ENCODE measurements at places on chromosomes 6 and 20.

- DNase-seq: no peak
These were observed 154.9 kb upstream of the MLN start for GRCh38 chr6:33958526-33959328.

- DNase-seq: no peak
These were observed 21.6 kb upstream of the TRIM27 start for GRCh38 chr6:28945349-28945748.

GRCh38 chr6:43081043-43081442 is 4.9 kb downstream of the PTK7 start:
- DNase-seq: no peak

DNA sequence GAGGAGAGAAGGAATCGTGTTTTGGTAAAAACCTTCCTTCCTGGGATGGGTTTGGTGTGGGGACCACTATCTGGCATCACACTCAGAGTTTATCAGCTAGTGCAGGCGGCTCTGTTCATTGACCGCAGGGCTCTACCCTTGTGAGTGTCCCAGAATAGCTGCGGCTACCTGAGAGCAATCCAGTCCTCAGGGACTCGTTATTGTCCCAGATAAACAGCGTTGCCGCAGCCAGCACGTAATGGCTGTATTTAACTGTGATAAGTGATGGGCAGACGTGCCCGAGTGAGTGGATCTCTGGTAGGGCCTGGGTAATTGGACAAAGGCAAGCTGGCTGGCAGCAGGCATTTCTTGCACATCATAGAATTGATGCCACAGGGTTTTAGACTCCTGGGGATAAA is 163.3 kb downstream of the SOBP start:
- DNase-seq: no peak

- no peak for DNase-seq
These were observed 12.9 kb downstream of the BANF2 start for GRCh38 chr20:17712708-17713107.

- no peak for DNase-seq
These were observed 2.8 kb downstream of the NKX2-4 start for GRCh38 chr20:21394551-21394950.

DNA sequence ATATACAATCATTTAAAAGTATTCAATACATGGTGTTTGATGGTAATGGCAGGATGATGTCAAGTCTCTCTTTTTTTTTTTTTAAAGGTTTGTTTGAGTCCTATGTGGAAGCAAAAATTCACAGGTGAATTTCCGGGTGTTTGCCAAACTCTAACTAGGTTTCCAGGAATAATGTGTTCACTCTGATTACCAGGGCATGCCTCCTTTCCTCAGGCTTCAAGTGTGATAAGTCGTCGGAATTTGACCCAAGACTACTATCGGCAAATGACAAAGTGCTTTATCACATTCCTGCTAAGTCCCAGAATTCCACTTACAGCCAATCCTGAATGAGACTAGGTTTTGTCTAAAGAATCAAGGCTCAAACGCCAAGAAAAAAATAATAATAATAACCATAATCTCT is 7.3 kb downstream of the OARD1 start:
- no peak for DNase-seq

DNA sequence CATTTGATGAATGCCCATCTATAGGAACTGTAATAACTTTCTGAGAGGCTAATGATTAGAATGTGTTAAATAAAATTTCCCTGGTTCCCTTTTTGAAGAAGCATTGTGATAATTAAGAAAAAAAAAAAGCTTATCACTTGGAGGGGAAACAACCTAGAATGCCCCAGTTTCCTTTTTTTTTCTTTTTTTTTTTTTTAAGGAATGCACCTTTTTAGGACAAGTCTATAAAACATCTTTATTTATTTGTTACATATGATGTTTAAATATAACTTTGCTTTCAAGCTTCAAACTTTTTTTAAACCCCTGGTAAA is 7.3 kb upstream of the MRPS10 start:
- DNase-seq: no peak

GRCh38 chr6:146890644-146891434 is 292.1 kb downstream of the ADGB start:
- no peak for DNase-seq

DNA sequence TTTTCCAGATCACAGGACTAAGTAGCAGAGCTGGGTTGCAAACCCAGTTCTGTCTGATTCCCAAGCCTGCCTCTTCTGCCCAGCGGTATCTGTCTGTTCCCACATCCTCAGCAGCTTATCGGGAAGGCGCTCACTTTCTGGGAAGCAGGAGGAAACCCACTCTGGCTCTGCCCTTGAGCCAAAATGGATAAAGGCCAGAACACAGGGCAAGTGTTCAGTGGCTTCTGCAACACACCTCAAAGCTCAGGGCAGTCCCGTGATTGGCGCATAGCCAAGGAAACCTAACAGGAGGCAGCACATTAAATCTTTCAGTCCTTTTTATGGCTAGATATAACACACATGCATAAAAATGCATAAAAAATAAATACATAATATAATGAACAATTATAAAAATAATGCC is 262.2 kb downstream of the NRN1 start:
- no peak for DNase-seq

GRCh38 chr20:41228858-41229257 is 88.7 kb downstream of the ZHX3 start:
- DNase-seq: no peak

DNA sequence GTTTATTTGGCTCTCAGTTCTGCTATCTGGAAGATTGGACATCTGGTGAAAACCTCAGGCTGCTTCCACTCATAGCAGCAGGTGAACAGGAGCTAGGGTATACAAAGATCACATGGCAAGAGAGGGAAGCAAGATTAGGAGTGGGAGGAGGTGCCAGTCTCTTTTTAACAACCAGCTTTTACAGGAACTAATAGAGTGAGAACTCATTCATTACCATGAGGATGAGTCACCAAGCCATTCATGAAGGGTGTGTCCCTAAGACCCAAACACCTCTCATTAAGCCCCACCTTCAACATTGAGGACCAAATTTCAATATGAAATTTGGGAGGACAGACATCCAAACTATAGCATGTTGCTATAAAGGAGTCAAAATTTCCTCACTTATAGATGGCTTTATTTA is 85.4 kb upstream of the HCRTR2 start:
- DNase-seq: no peak

GRCh38 chr6:17086469-17086868 is 15.4 kb upstream of the STMND1 start:
- DNase-seq: peak; percentile 7

DNA sequence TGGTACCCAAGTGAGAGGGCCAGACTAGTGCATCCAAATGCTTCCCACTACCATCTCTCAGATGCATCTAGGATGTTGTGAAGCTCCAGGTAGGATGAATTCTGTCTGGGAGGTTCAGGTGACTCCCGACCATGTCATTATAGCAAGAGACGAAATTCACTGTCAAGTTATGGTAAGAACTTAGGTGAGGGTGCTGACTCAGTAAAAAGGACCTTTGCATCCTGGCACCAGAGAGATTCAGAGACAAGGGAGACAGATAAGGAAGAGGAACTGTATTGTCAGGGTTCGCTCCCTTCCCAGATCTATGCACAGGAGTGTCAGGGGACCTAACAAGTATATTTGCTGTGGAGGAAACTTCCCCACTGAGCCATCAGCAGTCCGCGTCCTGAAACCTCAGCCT is 11.2 kb upstream of the PRIM2 start:
- no peak for DNase-seq

GRCh38 chr6:35192301-35192860 is 21.4 kb upstream of the SCUBE3 start:
- DNase-seq: no peak

DNA sequence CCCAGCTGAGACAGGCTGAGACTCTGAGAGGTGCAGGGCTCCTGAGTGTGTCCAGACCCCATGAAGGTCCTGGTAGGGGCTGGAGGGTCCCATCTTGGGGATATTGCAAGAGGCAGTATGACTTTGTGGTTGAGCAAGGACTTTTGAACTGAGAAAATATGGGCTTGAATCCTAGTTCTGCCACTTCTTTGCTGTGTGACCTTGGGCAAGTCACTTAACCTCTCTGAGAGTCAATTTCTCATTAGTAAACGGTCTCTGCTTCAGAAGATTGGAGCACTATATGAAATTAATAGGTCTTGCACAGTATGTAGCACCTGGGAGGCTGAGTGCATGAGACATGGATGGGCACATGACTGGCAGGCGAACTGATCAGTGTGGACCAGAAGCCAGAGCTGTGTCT is 42.7 kb downstream of the TFEB start:
- no peak for DNase-seq

GRCh38 chr6:44475779-44476434 is 88.4 kb downstream of the CDC5L start:
- peak; percentile 71 for DNase-seq

- no peak for DNase-seq
These were observed 6.8 kb downstream of the MKKS start for GRCh38 chr20:10427060-10427692.

GRCh38 chr20:6086868-6087267 is 33.0 kb upstream of the LRRN4 start:
- DNase-seq: no peak
